ENCODE measurements at places on chromosomes 2 and 18. TPM values are rescaled to one million over a fixed set of nuclear protein-coding genes. Genes with fewer than 3 reads are reported as not detected.

Gene UGT1A3
- total RNA-seq, result not detected

Gene CTAGE1
- not detected for total RNA-seq

Gene ST6GAL2
- 0.07 TPM for total RNA-seq

Gene SIX3
- total RNA-seq, result not detected

Gene KCNIP3
- 2.1 TPM for total RNA-seq

Gene TSPYL6
- not detected for total RNA-seq

Gene ZNF638
- total RNA-seq, result 60.1 TPM

Gene MZT2B
- 337 TPM for total RNA-seq

Gene PTGR3
- 23.2 TPM for total RNA-seq

Gene ARHGEF4
- total RNA-seq, result 8.3 TPM

Gene KCNG2
- 0.28 TPM for total RNA-seq

DNA sequence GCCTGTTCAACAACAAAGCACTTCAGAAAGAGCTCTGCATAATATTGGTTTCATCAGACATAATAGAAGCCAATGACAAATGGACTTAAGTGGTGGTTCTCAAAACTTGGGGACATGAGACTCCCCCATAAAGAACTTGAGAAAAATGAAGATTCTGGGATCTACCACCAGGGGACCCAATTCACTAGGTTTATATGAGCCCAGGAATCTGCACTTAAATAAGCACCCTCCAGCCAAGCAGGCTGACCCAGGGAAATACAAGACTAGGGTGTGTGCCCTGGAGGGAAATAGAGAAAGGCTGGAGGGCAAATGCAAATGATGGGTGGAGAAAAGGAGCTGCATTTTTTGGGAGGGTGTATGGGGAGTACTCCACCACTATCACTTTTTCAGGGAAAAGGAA lies 52.5 kb downstream of the SATB2 start:
- no peak for DNase-seq

DNA sequence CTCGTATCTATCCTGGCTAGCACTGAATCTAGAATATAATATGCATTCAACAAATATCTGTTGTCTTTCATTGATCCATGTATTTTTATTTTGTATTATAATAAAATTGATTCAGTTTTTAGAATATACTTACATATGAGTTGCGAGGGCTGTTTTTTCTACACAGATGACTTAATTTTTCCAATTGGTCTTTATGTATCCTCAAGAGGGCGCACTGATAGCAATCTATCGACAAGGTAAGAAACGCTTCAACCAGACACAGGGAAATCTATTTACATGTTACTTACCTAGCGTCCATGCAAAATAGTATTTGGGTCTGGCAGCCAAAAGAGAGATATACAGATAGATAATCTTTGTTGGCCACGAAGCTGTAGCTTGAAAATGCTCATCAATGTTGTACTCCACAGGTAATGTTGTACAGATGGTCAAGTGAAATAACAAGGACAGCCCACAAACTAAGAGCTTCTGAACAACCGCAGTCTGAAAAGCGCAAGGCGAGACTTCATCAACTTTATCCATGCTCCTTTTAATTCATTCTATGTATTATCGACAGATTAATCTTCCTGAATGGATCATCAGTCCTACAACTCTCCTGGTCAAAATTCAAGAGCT lies 35.5 kb upstream of the KIDINS220 start:
- DNase-seq, result no peak

- no peak for DNase-seq
Measured at GRCh38 chr18:30234755-30235154, 807.8 kb downstream of the DSC3 start.

- no peak for DNase-seq
Measured at GRCh38 chr2:188848887-188849435, 125.2 kb upstream of the COL3A1 start.

DNA sequence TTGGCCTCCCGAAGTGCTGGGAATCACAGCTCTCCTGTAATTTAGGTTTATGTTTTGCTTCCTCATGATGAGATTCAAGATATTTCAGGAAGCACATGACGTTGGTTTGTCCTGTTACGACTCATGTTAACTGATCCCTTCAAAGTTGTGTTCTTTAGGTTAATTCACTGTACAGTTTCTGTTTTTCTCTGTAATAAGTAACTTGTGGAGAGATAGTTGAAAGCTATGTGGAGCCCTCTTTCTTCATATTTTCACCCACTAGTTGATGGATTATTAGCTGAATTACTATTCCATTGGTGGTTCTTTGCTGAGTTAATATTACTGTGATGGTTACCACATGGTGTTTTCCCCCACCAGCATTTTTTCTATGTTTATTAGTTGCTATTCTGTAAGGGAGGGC lies 18.3 kb upstream of the CHCHD5 start:
- no peak for DNase-seq

- no peak for DNase-seq
Measured at GRCh38 chr2:59866436-59866835, 687.0 kb downstream of the BCL11A start.

DNA sequence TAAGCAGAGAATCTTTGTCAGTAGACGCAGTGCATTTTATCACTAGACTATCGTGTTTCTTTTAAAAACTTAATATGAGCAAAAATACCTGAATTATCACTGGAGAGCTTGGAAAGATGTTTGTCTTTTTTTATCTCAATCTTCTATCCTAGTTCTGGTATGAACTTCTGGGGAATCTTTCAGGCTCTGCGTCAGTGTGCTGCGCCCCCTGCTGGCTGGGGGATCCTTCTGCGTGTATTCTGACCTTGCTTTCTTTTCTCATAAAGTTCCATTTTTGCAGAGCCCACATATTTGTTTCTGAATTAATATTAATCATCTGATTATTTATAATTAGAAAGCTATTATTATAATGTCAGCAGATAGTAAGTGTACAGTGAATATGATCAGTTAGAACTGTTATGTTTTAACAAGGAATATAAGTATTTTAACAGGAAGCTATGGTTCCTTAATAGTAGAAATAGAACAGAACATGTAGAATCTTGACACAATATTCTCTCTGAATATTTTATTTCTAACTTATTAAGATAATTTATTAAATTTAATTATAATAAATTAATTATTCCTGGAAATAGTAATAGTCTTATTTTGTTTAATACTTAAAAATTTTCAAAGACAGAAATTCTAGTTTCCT lies 945.0 kb upstream of the CRIM1 start:
- DNase-seq, result peak; percentile 70

GRCh38 chr2:235045336-235045972 lies 93.6 kb downstream of the SH3BP4 start:
- no peak for DNase-seq

DNA sequence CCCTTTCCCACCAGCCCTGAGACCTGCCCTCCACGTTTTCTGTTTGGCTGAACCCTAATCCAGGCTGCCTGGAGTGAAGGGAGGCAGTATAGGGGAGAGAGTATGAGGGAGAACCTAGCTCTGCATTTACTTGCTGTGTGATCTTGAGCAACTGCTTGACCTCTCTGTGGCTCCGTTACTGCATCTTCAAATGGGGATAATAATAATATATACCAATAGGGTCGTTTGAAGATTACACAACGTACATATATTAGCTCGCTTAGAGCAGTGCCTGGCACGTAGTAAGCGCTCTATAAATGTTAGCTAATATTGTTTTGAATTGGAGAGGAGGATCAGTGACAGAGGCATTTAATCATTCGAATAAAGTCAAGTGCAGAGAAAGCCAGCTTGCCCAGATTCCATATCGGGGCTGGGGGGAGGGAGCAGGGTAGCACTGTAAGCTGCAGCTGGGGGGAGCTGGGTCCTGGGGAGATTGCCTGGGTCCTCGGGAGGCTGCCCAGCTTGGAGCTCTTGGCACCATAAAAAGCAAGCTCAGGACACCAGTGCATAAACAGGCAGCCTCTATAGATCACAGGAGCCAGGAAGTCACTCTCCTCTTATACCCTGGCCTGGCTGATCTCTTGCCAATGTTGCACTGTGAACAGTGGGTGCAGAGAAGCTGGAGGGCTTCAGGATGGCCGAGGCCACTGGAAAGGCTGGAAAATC lies 19.1 kb downstream of the KCNK3 start:
- no peak for DNase-seq

DNA sequence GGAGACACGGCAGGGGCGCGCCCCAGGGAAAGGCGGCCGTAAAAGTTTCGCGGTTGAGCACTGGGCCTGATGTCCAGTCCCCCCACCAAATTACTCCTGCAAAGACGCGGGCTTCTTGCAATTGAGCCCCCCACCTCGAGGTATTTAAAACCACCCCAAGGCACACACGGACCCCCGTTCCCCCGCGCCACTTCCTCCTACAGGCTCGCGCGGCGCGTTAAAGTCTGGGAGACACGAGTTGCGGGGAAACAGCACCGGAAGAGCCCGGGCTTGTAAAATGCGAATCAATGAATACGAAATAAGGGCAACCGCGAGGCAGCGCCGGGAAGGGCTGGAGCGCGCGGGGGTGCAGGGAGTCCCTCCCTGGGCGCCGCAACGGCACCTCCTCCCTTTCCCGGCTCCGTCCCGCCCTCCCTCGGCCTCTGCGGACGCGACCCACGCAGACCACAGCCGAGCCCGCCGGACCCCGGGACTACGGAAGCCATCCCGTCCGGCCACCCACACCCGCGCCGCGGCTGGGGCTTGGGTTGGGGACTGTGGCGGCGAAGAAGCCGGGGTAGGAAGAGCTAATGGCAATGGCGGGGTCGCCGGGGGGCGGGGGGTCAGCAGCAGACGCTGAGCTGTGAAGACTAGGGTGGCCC lies 918 bp upstream of the NETO1 start:
- no peak for DNase-seq

DNA sequence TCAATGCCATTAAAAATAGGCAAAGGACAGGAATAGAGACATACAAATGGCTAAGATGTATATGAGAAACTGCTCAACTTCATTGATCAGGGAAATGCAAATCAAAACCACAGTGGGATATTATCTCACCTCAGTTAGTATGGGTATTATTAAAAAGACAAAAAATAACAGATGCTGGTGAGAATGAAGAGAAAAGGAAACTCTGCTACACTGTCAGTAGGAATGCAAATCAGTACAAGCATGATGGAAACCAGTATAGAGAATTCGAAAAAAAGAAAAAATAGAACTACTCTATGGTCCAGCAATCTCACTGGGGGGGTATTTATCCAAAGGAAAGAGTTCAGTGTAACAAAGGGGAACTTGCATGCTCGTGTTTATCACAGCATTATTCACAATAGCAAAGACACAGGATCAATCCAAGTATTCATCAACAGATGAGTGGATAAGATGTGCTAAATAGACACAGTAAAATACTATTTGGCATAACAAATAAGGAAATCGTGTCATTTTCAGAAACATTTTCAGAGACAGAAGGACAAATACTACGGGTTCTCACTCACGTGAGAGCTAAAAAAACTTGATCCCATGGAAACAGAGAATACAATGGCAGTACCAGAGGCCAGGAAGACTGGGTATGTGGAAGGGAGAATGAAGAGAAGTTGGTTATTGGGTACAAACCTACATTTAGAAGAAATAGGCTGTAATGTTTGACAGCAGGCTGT lies 60.6 kb downstream of the CCDC74A start:
- no peak for DNase-seq

GRCh38 chr2:100246163-100247145 lies 75.8 kb downstream of the LONRF2 start:
- no peak for DNase-seq

- no peak for DNase-seq
Measured at GRCh38 chr2:141906678-141907077, 224.1 kb downstream of the LRP1B start.

DNA sequence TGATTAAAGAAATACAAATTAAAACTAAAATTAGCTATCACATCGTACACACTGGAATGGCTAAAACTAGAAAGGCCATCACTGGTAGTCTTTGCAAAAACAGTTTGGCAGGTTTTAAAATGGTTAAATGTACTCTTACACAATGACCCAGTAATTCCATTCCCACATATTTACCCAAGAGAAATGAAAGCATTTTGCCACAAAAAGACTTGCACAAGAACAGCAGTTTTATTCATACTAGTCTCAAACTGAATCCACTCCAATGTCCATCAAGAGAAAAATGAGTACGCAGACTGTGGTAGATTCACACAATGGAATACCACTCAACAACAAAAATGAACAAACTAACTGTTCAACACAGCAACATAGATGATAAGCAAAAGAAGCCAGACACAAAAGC lies 29.1 kb downstream of the SP140L start:
- no peak for DNase-seq

DNA sequence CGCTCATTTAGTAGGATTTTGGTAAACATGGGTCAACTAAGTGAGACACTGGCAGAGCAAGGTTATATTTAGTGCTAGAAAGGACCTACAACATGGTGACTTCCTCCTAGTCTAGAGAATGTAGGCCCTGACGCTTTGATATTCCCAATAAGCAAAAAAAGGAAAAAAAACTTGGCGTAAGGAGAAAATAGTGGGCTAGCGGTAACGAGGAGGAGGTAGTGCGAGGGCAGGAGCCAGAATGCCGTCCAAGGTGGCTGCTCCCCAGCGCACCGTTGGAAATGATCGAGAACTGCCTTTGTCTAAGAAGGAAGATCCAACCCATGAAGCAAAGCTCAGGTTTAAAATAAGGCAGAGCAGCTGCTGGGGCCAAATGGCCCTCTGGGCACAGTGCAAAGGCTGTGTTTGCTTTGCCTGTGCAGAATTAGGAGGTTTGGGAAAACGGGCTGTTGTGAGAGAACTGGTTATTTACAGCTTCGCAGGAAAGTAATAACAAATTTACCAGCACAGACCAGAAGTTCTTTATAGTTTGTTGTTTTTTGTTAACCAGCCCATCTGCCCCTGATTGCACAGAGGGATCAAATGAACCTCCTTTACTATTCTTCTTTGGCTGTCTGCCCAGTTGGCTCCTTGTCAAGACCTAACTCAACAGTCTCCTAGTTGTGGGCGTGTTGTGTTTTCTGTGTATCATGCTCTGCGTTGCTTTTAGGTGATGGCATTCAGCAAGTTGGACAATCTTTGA lies 86.6 kb downstream of the ITGB1BP1 start:
- DNase-seq, result peak; percentile 50

DNA sequence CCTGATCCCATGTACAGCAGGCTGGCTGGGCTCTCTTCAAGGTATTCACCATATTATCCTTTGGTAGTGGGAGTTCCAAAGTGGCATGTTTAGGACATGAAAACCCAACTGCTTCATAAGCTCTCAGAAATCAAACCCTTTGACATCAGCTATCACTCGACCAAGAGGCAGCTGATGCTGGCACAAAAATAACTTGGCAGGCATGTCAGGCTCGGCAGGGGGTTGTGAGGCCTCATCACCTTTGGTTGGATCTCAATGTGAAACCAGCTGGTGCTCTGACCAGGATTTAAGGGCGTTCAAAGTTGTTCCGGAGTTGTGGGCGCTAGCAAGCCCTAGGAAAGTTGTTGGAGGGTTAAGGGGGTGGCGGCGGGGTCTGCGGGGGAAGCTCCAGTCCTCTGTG lies 171.9 kb downstream of the FHOD3 start:
- DNase-seq, result no peak

DNA sequence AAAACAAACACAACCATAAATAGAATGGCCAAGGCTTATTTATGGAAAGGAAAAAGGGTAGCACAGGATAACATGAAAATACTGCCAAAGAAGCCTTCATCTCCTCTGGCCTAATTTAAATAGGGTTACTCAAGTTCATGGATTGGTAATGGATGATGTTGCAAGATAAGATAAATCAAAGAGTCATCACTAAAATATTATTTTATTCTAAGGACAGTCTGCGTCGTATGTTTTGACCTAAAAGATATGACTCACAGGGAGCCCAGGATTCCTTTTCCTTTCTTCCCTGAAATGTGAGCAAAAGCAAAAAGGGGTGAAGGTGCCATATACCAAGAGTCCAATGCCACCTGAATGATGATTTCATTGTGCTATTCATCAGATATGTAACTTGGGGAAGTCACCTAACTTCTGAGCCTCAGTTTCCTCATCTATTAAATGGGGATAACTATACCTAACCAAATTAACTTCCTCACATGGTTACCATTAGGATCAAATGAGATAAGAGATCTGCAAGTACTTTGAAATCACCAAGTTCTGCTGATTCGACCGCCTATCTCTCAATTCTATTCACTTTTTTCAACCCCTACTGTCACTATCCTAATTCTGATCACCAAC lies 137.7 kb downstream of the THADA start:
- no peak for DNase-seq

Measured in adrenal gland (tissue), 19 donors.